ENCODE measurements at places on chromosomes 12 and 14. TPM values are rescaled to one million over a fixed set of nuclear protein-coding genes. Genes with fewer than 3 reads are reported as not detected.
A peak's percentile ranks its signal among the peaks of the same experiment; 100 is the strongest.

The BICDL1 gene
- total RNA-seq: 1.5 TPM

The RNASE7 gene
- total RNA-seq: not detected

The C14orf180 gene
- 4.7 TPM for total RNA-seq

The TPH2 gene
- not detected for total RNA-seq

The ADAM21 gene
- total RNA-seq: not detected

The CPM gene
- total RNA-seq: 32.5 TPM

The NEUROD4 gene
- total RNA-seq: not detected

The RNASE3 gene
- total RNA-seq: 0.71 TPM

DNA sequence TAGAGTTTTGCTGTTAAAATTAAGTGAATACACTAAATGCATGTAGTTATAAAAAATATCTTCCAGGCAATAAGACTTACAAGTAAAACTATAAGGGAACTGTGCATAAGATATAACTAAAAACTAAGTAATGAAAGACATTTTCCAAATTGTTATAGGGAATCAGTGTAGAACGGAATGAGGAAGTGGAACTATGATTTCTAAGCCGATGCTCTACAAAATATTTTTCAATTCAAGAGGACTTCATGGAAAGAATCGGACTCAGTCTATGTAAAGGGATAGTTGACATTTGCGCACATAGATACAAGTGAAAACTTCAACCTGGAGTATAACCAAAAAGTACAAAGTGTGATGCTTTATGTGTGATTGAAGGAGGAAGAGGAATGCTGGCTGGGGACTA is 40.1 kb upstream of the KIF21A start:
- DNase-seq: no peak

GRCh38 chr14:37894463-37894862 is 299.0 kb downstream of the TTC6 start:
- no peak for DNase-seq

DNA sequence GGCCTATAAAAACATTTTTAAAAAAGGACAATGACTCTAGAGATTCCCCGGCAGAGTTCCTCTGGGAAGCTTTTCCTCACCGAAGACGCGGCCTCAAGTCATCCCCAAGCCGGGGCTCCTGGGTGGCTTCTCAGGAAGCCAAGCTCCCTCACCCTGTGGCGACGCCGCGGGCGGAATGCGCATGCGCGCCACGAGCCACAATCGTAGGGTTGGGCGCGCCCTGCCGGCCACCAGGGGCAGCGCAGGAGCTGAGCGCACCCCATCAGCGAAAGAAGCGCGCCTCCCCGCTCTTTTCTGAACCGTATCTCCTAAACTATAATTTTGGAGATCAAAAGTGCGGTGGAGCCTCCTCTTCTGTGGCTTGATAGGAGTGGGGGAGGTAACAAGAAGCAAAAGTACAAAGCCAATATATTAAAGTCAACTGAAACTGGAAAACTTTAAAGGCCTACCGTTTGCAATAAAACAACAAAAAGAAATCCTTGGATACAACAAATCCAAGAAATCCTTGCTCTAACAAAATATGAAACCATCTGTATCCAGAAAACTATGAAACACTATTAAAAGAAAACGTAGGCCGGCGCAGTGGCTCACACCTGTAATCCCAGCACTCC is 17.4 kb upstream of the CHFR start:
- DNase-seq: peak; percentile 89

- DNase-seq: no peak
Measured at GRCh38 chr14:74641601-74642391, 29.8 kb upstream of the LTBP2 start.

- no peak for DNase-seq
Measured at GRCh38 chr14:24883576-24883975, 166.4 kb downstream of the STXBP6 start.

DNA sequence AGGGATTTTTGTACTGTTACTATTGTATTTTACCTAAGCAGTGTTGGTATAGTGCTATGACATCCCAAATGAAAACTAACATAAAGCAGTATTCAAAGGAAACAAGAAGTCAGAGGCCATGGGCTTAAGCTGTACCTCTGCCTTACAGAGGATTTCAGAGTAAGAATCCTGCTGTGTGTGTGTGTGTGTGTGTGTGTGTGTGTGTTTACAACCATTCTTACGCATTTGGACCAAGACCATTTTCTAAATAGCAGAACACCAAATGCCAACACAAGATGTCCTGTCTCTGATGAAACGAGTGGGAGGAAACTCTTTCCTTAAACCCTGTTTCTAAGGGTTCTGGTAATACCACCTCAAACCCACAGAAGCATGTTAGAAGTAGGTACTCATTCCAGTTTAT is 64.4 kb downstream of the PPP1R36 start:
- DNase-seq: no peak

- no peak for DNase-seq
Measured at GRCh38 chr12:65074932-65075331, 46.2 kb downstream of the WIF1 start.

GRCh38 chr12:40254455-40255085 is 29.8 kb downstream of the LRRK2 start:
- no peak for DNase-seq

DNA sequence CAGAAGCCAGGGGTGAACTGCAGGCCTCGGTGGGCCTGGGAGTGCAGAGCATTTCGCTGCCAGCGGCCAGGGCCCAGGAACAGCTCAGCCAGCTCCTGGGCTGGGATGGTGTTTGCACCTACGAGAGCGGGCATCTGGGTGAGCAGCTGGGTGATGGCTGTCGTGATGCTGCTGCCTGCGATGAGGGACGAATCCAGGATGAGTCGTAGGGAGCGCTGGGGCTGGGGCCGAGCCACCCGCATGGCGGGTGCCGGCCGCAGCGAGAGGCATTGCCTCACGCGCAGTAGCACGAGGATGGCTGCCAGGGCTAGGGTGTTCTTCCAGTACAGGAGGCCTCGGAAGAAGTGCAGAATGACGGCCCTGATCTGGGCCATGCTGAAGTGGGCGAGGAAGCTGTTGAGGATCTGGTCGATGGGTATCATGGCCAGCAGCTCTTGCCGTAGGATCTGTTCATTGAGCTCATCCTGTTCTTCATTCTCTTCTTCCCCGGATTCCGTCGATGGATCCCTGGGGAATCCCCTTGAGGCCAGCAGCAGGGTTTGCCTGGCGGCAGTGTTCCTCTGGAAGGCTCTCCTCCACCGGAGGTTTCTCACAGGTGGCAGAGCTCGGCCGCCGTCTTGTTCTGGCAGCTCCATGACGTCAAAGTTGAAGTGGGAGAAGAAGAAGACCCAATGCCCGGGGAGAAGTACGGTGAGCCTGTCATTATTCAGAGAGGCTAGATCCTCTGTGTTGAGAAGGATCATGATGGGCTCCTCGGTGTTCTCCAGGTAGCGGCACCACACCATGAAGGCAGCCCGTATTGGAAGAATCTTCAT is 22.1 kb downstream of the RTL1 start:
- no peak for DNase-seq

DNA sequence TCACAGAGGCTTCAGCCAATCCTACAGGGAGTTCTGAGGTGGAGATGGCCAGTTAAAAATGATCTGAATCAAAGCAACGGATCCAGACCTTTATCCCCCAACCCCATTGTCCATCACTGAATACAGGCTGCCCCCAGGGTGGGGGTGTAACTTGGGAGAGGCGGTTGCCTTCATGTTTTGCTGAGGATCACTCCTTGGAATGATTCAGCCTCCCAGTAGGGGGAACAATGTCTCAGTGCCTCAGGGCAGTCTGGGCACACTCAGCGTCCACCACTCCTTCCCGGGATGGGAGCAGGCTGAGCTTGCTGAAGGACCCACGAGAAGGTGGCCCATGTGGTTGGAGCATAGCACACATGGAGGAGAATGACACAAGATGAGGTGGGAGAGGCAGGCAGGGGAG is 60.2 kb downstream of the RFX4 start:
- DNase-seq: no peak

DNA sequence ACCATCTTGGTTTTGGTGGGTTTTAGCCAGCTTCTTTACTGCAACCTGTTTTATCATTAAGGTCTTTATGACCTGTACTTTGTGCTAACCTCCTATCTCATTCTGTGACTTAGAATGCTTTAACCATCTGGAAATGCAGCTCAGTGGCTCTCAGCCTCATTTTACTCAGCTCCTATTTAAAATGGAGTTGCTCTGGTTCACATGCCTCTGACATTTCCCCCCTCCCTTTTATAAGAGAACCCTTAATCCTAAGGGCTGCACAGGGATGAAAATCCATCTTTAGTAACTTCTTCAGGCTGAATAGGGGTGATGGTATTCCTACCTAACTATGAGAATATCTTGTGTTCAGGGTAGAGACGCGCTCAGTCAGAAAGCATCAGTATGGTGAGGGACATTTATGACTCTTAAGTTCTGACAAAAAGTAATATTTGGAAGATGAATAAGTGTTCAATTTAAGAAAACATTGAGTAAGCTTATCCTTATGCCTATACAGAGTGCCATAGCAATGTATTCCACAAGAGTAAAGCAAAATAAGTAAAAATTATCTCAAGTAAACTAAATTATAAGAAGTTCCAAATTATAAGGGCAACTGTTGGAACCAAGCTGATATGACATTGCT is 15.2 kb downstream of the SLC38A1 start:
- DNase-seq: no peak

DNA sequence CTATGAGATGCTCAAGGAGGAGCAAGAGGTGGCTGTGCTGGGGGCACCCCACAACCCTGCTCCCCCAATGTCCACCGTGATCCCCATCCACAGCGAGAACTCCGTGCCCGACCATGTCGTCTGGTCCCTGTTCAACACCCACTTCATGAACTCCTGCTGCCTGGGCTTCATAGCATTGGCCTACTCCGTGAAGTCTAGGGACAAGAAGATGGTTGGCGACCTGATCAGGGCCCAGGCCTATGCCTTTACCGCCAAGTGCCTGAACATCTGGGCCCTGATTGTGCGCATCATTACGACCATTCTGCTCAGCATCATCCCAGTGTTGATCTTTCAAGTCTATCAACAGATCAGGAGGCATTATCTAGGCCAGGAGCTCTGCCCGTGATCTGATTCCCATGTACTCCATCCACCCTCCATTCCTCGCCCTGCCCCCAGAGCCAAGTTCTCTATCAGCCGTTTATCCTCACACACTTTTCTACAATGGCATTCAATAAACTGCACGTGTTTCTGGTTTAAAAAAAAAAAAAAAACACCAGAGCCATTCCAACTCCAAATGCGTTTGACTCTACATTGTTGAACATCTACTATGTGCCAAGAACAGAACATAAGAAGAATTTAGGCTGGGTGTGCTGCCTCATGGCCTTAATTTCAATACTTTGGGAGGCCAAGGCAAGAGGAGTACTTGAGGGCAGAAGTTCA is 17.5 kb downstream of the ATXN2 start:
- no peak for DNase-seq

GRCh38 chr14:42224053-42224888 is 617.6 kb downstream of the LRFN5 start:
- DNase-seq: peak; percentile 86

GRCh38 chr12:94622475-94622874 is 27.9 kb downstream of the TMCC3 start:
- no peak for DNase-seq

DNA sequence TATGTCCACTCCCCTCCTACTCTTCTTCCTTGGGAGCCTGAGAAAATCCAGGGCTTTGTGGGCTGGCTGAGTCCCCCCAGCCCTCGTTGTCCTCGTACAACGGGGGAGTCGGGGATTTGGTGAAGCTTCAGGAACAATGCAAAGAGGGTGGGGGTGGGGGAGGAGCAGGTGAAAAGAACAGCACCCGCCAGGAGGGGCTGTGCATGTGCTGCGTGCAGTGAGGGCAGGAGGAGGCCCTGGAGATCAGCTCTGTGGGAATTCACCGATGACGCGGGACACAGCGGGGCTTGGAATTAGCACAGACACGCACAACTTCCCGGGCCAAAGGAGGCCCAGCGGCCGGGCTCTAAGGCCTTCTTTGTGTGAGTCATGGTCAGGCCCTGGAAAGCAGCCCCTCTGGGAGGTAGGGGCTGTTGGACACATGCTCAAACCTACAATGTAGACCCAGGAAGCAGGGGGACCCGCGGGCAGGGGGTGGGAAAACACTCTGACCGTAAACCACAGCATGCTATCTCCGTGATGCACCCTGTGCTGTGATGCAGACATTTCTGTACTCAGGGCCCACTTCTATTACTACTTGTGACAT is 32.8 kb downstream of the RBM19 start:
- DNase-seq: peak; percentile 65

- DNase-seq: no peak
Measured at GRCh38 chr14:25574628-25575325, 524.8 kb upstream of the STXBP6 start.

DNA sequence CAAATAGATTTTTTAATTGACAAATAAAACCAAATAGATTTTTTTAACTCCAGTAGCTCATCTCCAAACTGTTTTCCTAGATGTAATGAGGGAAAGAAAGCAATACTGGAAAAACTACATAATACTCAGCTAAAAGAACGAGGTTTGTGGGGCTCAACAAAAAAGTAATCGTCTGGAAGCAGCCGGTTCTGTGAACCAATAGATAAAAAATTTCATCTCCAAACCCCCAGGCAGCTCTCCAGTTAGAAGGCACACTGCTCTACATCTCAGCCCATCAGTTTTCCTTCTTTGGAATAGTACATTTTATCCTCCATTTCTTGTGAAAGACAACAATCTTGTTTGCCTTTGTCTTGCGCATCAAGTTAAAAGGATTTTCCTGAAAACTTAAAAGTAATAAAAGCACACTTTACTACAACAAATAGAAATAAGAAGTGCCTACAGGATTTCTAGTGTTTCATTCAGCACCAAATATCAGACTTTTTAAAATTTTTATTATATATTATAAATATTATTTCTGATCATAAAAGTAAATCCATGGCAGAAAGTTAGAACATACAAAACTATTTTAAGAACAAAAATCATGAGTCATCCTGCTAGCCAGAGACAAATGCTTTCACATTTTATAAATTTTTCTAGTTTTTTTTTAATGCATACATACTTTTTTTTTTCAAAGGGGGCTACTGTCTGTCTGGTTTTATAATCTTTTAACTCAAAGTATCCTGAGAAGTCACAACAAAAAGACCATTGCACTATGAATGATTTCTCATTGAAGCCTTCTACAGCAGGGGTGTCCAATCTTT is 67.7 kb downstream of the EPS8 start:
- no peak for DNase-seq

DNA sequence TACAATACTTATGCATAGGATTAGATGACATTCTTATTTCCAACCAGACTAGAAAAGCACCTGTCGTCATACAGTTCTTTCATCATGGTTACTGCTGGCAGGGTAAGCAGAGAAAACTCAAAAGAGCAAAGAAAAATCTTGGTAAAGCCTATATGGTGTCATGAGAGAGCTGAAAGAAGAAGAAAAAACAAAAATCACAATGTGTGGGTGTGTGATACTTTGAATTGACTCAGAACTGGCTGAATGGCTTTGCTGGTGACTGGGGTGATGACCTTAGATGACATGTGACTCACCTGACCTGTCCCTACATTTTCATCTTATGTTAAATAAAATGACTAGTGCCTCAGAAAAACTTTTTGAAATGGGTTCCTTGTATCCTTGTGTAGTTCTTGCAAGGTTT is 278.1 kb upstream of the LMO3 start:
- DNase-seq: no peak

All from sciatic nerve (tissue), 2 donors.